Fibroblast of lung (primary cell): ENCODE measurements at places on chromosomes 6 and 20. TPM values are rescaled to one million over a fixed set of nuclear protein-coding genes. Genes with fewer than 3 reads are reported as not detected.

The DYNLT2 gene
- 0.83 and 1.0 TPM in 2 replicates for total RNA-seq

The ZC3H12D gene
- total RNA-seq, result under 0.01 and 0.17 TPM in 2 replicates

The HTR1B gene
- 0.17 TPM in 1 of 2 replicates, not detected in the other for total RNA-seq

The TREM2 gene
- under 0.01 and 0.17 TPM in 2 replicates for total RNA-seq

The ADA gene
- 5.4 and 6.9 TPM in 2 replicates for total RNA-seq

The OR5V1 gene
- total RNA-seq, result not detected in 2 replicates

The RPS6KA2 gene
- total RNA-seq, result 109 and 116 TPM in 2 replicates

The ACTL10 gene
- total RNA-seq, result 1.8 and 2.0 TPM in 2 replicates

The POLH gene
- total RNA-seq, result 19.5 and 21.8 TPM in 2 replicates

The IRF4 gene
- total RNA-seq, result under 0.01 TPM in 2 replicates

The POFUT1 gene
- 23.4 and 32.4 TPM in 2 replicates for total RNA-seq

The NOX3 gene
- not detected in 2 replicates for total RNA-seq

The SLC13A3 gene
- 4.1 and 5.6 TPM in 2 replicates for total RNA-seq

The GHRH gene
- not detected in 2 replicates for total RNA-seq

The OLIG3 gene
- not detected in 2 replicates for total RNA-seq

The ENPP1 gene
- 13.1 and 85.4 TPM in 2 replicates for total RNA-seq

The OR2J3 gene
- not detected in 2 replicates for total RNA-seq

The ZNF311 gene
- 3.5 and 3.6 TPM in 2 replicates for total RNA-seq

The RBM24 gene
- total RNA-seq, result 1.0 and 2.5 TPM in 2 replicates

The DACT2 gene
- total RNA-seq, result not detected in 2 replicates

The MLIP gene
- total RNA-seq, result not detected in 2 replicates

The PXDC1 gene
- 33.1 and 52.7 TPM in 2 replicates for total RNA-seq

The TMEM217 gene
- total RNA-seq, result 4.0 and 4.9 TPM in 2 replicates

The VGLL2 gene
- total RNA-seq, result not detected in 2 replicates

The FAM209A gene
- total RNA-seq, result not detected in 2 replicates

The APOBEC2 gene
- total RNA-seq, result not detected in 2 replicates

The SYNDIG1 gene
- 0.17 and 0.51 TPM in 2 replicates for total RNA-seq

The NKX2-4 gene
- total RNA-seq, result not detected in 2 replicates

The SPEF1 gene
- under 0.01 and 0.17 TPM in 2 replicates for total RNA-seq

The MATN4 gene
- under 0.01 TPM in 2 replicates for total RNA-seq

The TFB1M gene
- total RNA-seq, result 16.4 and 28.9 TPM in 2 replicates

The LTA gene
- not detected in 2 replicates for total RNA-seq

The PRL gene
- total RNA-seq, result not detected in 2 replicates

The CLVS2 gene
- under 0.01 TPM in 1 of 2 replicates, not detected in the other for total RNA-seq

The RIMS1 gene
- 2.3 and 3.9 TPM in 2 replicates for total RNA-seq

The SMOC2 gene
- under 0.01 TPM in 1 of 2 replicates, not detected in the other for total RNA-seq

The ANKRD66 gene
- not detected in 2 replicates for total RNA-seq

The GPSM3 gene
- total RNA-seq, result 1.3 and 2.3 TPM in 2 replicates

The MLN gene
- not detected in 2 replicates for total RNA-seq

The KCNB1 gene
- total RNA-seq, result under 0.01 TPM in 2 replicates

The ACSS1 gene
- 1.3 and 3.9 TPM in 2 replicates for total RNA-seq
